Osteoblast (primary cell): ENCODE measurements at places on chromosomes 2 and 18. TPM values are rescaled to one million over a fixed set of nuclear protein-coding genes. Genes with fewer than 3 reads are reported as not detected.

Gene CNRIP1
- total RNA-seq = 43.4 and 46.3 TPM in 2 replicates

Gene CDKL4
- 2.2 and 3.5 TPM in 2 replicates for total RNA-seq

Gene SCG2
- 2.2 and 2.4 TPM in 2 replicates for total RNA-seq

Gene SATB2
- 53.2 and 54.5 TPM in 2 replicates for total RNA-seq

Gene EHBP1
- total RNA-seq = 81.0 and 96.3 TPM in 2 replicates
